Substantia nigra (tissue), 51 donors: ENCODE measurements at places on chromosomes 5 and 9.

- DNase-seq = no peak
Measured at GRCh38 chr5:125148706-125149105, 402.3 kb upstream of the ZNF608 start.

- DNase-seq = no peak
Measured at GRCh38 chr9:18770131-18770908, 262.7 kb downstream of the SAXO1 start.

DNA sequence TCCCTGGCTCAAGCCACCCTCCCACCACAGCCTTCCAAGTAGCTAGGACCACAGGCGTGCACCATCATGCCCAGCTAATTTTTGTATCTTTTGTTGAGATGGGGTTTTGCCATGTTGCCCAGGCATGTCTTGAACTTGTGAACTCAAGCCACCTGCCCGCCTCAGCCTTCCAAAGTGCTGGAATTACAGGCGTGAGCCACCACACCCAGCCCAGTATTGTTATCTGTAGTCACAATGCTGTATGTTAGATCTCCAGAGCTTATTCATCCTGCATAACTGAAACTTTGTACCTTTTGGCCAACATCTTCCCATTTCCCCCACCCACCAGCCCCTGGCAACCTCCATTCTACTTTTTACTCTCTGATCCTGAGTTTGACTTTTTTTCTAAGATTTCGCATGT lies 37.5 kb downstream of the CREBRF start:
- no peak for DNase-seq

DNA sequence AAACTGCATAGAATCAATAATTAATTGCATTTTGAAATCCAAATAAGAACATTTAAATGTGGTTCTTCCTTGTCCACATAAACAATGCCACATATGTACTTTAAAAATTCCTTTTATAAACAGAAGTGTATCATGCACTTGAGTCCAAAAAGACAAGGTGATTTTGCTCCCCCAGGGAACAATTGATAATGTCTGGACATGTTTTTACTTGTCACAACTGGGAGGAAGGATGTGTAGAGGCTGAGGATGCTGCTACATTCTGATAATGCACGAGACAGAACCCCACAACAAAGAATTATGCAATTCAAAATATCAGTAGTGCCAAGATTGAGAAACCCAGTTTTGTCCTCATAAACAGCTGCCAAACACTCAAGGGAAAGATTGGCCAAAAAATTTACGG lies 181.1 kb upstream of the ISL1 start:
- no peak for DNase-seq

DNA sequence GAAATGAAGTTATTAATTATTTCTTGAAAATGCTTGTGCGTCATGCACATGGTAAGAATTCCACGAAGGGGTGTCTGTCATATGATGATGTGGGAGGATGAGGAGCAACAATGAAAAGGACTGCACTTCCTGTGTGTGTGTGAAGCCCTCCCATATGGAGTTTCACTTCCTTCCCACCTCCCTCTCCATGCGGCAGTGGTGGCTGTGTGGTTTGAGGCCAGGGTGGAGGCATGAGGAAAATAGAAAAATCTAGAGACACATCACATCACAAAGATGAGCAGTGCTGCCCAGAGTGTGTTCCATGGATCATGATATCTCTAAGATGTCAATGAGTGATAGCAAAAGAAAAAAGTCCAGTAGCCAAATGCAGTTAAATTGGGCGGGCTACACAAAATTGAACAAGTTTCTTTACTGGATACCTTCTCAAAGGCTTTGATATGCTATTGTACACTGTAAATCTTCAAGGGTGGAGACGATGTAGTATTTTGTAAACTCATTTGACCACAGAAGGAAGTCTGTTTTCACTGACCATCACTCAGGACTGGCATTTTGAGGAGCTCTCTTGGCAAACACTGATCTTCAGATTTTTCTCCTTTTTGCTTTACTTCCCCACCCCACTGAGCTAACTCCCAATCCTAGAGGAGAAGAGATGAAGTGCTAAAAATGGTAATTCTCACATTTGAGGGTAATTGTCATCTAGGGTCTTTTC lies 55.7 kb upstream of the EQTN start:
- DNase-seq = peak; percentile 30

GRCh38 chr9:73023025-73023541 lies 70.2 kb upstream of the ALDH1A1 start:
- no peak for DNase-seq

DNA sequence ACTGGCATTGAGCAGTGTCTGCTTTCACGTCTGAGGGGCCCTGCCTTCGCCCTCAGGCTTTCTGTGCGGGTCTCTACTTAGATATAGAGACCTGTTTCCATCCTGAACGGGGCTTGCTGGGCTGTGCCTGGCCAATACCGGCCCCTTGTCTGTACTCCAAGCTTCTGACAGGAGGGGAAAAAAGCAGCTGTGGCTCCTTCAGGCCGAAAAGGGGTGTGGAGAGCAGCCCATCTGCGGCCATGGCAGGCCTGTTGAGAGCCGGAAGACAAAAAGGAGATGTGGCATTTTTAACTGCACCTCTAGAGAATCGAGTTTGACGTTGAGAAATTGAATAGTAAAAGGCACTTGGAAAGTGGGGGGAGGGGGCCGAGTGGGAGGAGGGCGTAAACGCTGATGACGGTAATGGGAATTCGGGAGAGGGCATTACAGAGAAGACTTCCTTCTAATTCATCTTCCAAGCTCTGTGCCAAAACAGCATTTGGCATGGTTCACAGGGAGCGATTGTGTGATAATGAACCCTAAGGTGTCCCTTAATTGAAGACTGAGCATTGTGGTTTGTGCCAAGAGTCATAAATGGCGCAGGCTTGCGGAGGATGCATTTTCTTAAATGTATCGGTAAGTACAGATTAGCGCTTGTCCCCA lies 25.1 kb upstream of the PRDM12 start:
- no peak for DNase-seq

GRCh38 chr5:172299916-172300439 lies 16.4 kb upstream of the UBTD2 start:
- no peak for DNase-seq

- no peak for DNase-seq
Measured at GRCh38 chr5:16538006-16538405, 72.4 kb upstream of the ZNF622 start.

DNA sequence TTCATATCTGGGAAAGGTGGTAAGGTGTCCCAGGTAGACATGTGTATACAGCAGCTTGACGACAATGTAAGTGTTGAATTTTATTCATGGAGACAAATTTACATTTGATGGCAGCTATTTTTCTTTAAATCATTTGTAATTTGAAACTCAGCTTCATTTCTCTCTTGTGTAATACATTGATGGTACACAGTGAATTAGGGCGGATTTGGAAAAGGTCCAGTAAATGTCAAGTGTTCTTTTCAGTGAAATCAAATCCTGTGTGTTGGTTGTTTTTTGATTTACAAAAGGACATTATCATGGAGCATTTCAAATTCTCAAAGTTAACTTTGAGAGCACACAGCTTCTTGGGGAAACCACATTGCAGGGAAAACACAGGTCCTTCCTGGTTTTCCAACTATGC lies 30.0 kb upstream of the PCSK1 start:
- DNase-seq = no peak

DNA sequence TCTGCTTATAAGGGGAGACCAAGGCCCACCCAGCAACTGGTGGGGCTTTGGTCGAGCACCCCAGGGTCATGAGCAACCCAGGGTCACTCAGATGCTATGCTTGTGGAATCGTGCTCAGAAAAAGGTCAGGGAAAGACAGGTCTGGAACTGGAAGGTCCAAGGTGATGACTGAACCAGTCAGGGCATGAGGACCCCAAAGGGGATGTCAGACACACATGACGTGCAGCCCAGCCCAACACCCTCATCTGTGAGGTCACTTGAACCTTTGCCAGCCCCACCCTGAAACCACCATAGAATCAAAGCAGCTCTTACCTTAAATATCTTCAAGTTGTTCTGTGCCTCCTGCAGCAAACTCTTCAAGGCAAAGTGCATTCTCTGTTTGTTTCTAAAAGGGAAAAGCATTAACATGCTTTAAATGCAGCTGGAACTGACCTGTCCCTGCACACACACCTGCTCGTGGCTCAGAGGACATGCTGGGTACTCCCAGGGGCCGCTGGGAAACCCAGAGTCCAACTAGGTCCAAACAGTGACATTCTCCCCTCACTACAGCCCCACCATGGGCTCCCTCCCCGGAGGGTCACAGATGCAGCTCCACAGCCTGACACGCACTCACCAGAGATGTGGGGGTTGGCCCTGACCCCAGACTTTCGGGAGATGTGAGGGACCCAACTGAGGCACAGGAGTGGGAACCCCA lies 29.4 kb downstream of the IPPK start:
- DNase-seq = no peak

- no peak for DNase-seq
Measured at GRCh38 chr9:127683723-127684122, 23.1 kb upstream of the CFAP157 start.

DNA sequence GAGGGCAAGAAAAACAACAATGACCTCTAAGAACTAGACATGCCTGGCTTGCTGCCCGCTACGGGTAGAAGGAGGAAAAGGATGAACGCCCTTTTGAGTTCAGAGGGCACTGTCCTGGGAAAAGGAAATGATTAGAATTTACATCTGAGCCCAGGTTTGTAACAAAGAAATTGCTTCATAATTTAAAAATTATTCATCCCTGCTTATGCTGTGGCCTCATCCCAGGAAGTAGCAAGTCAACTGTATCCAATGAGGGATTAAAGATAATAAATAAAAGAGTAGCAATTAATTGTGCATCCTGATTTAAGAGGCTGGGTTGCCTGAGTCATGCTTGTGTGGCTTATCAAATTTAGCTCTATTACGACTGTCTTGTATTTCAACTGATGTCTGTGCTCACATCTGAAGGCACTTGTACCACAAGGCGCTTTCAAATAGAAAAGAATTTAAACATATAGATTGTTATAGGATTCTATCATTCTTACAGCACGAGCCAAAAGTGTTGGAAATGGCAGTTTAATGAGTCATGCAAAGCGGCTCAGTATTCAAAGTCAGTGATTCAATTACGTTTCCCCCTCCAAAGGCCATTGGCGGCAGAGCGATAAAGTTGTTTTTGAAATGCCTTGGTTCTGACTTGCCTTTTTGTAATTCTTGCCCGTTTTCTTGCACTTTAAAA lies 40.0 kb upstream of the DMRT1 start:
- DNase-seq = no peak

GRCh38 chr5:135308245-135308644 lies 90.8 kb downstream of the MACROH2A1 start:
- no peak for DNase-seq

DNA sequence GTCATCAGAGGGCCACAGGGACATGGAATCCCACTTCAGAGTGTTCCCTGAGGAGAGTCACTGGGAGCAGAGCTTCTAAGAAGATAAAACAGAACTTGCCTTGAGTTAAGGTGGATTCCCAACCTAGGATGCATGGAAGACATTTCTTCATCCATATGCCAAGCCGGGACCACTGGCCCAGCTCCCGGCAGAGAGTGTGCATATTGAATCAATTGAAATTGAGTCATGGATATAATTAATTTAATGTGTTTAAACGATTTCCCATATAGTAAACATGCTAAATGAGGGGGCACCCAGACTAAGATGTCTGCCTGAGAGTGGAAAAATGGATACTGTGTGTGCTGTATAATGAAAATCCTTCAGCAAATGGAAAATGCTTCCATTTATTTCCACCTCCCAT lies 194.4 kb upstream of the TBC1D2 start:
- DNase-seq = no peak

DNA sequence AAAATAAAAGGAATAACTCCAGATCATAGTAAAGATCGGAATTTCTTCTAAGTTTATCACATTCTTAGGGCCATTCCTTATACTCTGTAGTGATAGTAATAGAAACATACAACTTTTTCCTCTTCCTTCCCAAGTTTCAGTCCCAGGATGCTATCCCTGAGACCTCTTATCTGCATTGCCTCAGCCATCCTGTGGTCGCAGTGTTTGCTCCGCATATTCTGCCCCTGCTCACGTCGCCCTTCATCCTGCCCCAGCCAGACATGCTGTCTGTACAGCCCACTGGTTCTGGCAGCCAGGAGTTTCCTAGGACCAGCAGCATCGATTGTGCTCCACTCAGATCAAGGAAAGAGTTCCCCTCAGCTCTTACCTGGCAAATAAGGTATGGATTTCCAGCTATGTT lies 132.7 kb upstream of the ERCC6L2 start:
- DNase-seq = no peak

DNA sequence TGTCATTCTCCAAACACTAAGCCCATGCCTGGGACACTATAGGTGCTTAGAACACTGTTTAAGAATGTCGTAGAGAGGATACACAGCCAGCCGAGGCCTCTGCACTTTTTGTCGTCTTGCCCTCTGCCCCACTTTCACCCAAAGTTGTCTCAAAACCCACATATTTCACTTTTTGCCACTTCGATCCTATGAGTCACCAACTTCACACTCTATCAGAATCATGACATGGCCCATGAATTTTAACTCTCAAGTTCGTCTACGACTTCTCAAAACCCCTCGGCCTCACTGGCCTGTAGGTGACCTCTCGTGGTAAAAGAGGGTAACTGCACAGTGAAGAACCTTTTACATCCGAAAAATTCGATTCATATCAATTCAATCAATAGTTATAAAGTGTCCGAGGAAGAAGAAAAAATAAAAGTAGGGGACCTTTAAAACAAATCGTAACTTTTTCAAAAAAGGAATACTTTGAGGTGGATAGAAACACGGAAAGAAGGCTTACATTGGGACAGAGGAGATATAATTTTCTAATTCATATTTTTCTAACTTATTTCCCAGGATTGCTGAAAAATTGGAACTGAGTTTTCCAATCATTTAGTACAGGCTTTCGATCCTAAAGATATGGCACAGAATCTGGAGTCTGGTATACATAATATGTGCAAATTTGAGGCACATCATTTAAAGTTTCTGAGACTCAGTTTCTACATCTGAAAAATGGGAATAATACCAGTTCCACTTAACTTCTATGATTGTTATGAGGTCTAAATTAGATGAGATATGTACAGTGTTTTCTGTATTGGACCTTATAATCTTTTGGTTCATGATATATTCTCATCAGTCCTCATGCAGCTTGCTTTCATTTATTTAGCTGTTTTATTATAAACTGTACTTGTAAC lies 122.6 kb downstream of the APBA1 start:
- DNase-seq = no peak

GRCh38 chr5:95162231-95162992 lies 122.5 kb downstream of the MCTP1 start:
- no peak for DNase-seq

DNA sequence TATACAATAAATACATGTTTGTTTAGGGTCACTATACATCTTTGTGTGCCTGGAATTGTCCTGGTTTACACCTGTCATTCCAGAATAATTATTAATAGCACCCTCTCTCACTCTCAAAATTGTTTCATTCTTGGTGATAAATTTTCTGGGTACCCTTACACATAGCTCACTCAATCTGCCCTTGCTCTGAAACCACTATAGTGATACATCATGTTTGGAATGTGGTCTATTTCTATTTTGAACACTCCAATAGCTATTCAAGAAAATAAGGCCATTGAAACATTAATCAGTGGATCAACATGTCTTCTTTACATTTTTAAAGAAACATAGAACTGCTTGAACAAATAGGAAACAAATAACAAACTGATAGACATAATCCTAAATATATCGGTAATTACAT lies 158.7 kb downstream of the ARRDC3 start:
- DNase-seq = no peak

- DNase-seq = no peak
Measured at GRCh38 chr9:21317956-21318923, 13.1 kb upstream of the IFNA5 start.

GRCh38 chr5:143985832-143986515 lies 174.0 kb downstream of the HMHB1 start:
- no peak for DNase-seq

GRCh38 chr5:95365302-95366095 lies 25.7 kb upstream of the FAM81B start:
- DNase-seq = no peak

- DNase-seq = no peak
Measured at GRCh38 chr5:177596775-177597238, 3.1 kb upstream of the B4GALT7 start.
